Stimulated activated CD8-positive, alpha-beta memory T cell treated with anti-CD3 and anti-CD28 coated beads, Interleukin-2, amount 100 ng/mL, for 48 hours (primary cell): ENCODE measurements at places on chromosomes 6 and 20.

- no peak for DNase-seq
Observed at GRCh38 chr6:87944541-87944954, 103.1 kb upstream of the SPACA1 start.

DNA sequence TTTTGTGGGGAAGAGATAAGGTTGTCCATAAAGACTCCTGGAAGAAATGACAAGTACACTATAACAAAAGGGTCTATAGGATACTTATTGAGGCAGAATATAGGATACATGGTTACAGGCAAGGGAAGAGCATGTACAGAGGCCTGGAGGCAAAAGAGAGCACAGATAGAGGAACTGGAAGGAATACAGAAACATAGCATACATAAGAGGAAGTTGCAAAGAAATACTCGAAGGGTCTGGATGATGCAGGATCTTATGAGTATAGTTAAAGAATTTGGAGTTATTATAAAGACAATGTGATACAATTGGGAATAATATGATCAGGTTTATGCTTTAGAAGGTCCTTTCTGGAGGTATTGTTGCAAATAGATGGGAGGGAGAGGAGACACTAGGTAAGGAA is 592.7 kb upstream of the POU3F2 start:
- DNase-seq: no peak

DNA sequence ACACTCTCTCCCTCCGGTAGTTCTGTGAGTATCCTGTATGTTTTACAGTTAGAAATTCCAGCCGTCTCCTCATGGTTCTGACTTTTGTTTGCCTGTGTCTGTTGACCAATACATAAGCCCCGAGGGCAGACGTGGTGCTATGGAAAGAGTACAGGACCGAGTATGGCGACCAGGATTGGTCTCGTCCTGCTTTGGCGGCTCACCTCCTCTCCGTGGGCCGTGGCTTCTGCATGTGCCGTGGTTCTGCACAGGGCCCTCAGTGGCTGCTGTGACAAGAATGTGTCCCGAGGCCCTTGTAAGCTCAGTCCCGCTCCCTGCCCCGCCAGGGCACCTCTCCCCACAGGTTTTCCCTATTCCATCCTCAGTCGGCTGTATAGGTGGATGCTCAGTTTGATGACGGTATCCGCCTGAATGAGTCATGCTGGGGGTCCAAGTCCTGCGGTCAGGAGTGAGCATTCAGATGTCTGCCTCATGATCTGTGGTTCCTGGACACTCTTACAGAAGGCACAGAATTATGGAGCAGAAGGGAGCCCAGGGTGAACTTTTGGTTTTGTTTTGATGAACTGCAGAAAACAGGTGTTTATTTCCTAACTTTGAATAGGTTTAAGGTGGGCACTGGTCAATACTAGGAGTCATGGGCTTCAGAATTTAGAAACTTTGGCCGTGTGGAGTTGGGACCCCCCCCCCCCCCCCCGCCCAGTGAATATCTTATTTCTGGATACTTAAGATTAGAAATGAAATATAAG is 1.2 kb downstream of the ARFGAP1 start:
- no peak for DNase-seq

- no peak for DNase-seq
Observed at GRCh38 chr6:112044856-112045255, 9.0 kb upstream of the CCN6 start.

- DNase-seq: no peak
Observed at GRCh38 chr20:5342021-5342420, 25.3 kb upstream of the PROKR2 start.

GRCh38 chr6:105178110-105178509 is 1.7 kb downstream of the POPDC3 start:
- DNase-seq: no peak

DNA sequence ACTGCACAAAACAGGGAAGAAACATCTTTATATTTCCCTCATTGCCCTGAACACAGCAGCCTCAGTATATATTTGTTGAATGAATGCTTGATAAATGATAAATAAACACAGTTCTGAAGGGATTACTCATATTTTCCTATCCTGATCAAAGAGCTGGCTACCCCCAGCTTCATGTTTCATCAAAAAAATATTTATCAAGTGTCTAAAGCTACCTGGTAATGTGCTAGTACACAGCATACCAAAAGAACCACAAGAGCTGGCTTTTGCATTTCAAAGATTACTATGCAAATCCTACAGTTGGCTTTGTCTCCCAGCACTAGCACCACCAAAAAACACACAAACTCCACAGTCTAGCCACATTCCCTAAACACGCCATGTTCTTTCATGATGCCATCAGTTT is 130.0 kb downstream of the BTBD9 start:
- DNase-seq: no peak

GRCh38 chr20:17875106-17875980 is 93.3 kb downstream of the SNX5 start:
- no peak for DNase-seq

DNA sequence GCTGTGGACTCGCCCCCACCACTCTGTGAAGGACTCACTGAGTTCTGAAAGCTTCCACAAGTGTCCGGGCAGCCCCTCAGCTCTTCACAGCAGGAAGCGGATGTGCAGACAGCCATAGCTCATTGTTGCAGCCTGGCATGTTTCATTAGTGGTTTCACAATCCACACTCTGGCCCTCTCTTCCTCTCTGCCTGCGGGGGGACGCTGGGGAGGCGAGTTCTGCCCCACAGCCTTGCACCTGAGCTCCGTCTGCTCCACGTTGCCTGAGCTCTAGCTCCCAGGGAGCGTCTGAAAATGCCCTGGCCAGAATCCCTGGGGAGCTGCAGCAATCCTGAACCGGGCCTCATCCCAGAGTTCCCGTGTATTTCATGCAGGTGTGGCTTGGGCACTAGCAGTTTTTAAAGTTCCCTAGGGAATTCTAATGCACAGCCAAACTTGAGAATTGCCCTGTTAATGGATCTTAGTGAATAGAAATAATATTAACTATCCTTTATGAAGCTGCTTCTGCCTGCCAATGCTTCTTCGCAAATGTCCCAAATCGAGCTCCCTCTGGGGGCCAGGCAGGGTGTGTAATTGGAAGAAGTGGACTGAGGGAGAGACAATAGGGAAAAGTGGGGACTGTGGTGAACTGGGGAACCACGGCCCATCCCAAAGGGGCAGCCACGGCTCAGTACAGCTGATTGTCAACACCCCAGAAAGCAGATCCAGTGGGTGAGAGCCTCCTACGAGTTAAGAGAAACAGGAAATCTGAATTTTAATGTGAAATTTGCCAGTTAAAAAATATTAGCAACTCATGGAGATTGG is 51.5 kb downstream of the CTCFL start:
- no peak for DNase-seq

DNA sequence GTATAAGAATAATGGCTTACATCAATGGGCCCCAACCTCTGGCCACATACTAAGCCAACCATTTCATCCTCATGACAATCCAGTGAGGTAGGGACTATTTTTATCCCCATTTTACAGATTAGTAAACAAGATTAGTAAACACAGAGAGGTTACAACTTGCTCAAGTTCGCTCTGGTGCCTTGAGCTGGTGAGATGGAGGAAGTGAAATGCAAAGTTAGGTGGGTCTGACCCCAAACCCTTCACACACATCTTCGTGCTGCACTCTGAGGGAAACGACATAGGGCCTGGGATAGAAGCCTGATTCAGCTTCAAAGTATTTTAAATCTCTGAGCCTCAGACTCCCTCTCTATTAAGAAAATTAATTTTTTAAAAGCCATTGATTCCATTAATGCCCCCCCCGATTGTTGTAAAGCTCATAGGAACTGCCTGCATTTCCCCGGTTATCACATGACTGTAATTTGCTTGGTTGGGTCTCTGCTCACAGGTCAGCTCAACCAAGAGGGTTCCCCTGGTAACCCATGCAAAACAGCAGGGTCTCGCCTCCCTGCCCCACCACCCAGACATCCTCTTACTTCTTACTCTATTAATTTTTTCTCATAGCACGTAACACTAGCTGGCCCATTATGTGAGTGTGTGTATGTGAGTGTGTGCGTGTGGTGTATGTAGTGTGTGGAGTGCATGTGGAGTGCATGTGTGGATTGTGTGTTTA is 221.2 kb downstream of the MAFB start:
- no peak for DNase-seq

DNA sequence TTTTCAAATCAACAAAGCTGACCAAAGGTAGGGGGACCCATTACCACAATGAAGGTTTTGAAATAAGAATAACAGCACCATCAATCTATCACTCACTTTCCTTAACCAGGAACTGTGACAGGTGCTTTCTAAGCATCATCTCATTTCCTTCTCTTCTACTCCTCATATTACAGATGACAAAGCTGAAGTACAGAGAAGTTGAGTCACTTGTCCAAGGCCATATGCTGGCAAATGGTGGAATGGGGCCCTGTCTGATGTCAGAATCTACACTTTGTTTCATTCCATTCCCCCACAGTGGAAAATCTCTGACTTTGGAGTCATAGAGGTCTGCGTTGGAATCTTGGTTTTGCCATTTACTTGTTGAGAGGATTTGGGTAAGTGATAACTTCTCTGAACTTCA is 222.5 kb upstream of the LRFN2 start:
- no peak for DNase-seq

- no peak for DNase-seq
Observed at GRCh38 chr20:56932575-56933330, 303.6 kb downstream of the TFAP2C start.

DNA sequence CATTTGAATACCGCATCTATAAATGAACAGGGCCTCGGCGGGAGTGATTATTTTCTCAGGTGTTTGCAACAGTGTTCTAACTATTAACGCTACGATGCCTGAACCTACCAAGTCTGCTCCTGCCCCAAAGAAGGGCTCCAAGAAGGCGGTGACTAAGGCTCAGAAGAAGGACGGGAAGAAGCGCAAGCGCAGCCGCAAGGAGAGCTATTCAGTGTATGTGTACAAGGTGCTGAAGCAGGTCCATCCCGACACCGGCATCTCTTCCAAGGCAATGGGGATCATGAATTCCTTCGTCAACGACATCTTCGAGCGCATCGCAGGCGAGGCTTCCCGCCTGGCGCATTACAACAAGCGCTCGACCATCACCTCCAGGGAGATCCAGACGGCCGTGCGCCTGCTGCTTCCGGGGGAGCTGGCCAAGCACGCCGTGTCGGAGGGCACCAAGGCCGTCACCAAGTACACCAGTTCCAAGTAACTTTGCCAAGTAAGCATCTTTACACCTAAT is 70.9 kb downstream of the HFE start:
- DNase-seq: peak; percentile 56

- peak; percentile 37 for DNase-seq
Observed at GRCh38 chr6:31681135-31681671, 336 bp upstream of the LY6G5C start.

DNA sequence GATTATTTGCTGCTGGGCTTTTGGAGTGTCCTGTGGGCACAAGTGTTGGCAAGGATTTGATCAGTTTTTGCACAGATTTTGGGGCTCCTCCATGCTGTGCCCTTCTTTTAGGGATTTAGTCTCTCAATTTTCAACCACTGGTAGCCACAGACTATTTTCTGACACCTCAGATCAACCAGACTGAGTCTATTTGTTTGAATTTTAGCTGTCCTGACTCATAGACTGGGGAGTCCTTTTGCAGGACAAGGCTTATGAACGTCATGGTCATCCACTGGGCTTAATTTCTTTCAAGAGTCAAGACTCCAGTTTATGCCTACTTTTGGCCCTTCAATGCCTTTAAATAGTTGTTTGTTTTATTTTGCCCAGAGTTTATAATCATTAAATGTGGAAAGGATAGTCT is 59.3 kb downstream of the BCKDHB start:
- DNase-seq: no peak

- no peak for DNase-seq
Observed at GRCh38 chr6:84854811-84855400, 90.5 kb upstream of the TBX18 start.

GRCh38 chr6:45350186-45350710 is 22.1 kb downstream of the RUNX2 start:
- DNase-seq: no peak

- DNase-seq: no peak
Observed at GRCh38 chr6:45212976-45213375, 115.2 kb upstream of the RUNX2 start.

DNA sequence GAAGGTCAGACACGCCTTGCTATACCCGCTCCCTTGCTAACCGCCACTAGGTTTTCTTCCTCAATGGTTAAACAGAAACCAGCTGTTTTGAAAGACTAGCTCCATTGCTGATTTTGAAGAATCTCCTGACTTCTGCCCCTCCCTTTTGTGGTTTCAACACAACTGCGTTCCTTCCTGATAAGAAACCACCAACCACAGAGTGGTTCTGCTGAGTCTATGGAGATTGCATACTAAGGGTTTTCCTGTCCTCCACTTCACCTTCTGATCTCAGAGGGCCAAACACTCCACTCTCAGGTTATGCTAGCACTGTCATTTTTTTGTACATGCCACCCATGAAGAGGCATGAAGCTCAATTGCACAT is 207.9 kb downstream of the MYLK4 start:
- peak; percentile 2 for DNase-seq

DNA sequence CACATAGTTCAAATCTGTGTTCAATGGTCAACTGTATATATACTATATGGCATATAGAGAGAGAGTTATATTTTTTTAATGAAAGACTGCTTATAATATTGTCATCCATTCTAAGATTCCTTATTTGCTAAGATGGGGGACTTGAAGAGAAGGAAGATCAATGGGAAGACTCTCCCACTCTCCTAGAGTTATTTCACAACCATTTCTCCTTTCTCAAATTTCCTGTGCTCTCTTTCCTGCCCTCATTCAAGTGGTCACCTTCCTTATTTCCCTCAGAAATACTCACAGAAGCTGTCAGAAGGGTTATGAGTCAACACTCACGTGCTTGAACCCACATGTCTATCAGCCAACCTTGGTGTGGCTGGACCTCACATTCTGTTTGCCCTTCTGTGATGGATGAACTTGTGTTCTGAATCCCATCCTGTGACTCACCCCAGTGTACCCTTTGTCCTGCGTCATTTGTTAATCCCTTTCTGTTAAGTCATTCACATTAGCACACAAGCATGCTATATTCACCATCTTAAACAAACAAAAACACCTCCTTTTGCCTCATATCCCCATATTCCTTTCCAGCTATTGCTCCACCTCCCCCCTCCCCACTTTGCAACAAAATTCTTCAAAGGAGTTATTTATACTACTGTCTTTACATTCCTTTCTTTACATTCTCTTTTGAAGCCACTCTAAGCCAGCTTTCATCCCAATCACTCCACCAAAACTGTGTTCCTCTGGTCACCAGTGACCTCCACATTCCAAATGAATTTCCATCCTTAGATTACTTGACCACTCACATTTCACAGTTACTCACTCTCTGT is 279.3 kb upstream of the TCF21 start:
- DNase-seq: no peak
